Activated CD8-positive, alpha-beta T cell treated with anti-CD3 and anti-CD28 coated beads, Interleukin-2, amount 10 ng/mL, durations not matched to agents 7 days and 5 days (primary cell): ENCODE measurements at places on chromosomes 16 and 17.

- no peak for DNase-seq
Measured at GRCh38 chr17:49123061-49123460, 9.5 kb upstream of the B4GALNT2 start.

GRCh38 chr16:3460121-3460520, 16.6 kb downstream of the NAA60 start:
- no peak for DNase-seq

GRCh38 chr17:77666462-77666861, 292.0 kb upstream of the TNRC6C start:
- DNase-seq, result peak; percentile 41

- DNase-seq, result no peak
Measured at GRCh38 chr16:81514041-81514559, 69.5 kb downstream of the CMIP start.

DNA sequence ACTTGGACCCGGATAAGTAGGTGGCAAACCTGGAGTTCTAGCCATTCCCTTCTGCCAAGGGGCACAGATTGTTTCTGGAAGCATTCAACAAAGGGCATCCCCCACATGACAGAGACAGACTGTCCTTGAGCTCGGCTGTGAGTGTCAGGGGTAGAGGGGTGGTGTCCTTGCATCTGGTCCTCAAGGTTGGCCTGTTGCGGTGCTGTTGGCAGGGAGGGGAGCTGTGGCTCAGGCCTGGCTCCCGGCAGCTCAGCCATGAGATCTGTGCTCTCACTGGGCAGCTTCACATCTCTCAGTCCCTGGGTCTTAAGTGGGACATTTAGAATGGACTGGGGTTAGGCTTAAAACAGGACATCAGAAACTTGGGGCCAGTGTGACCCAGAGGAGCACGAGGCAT, 20.4 kb downstream of the CCDC182 start:
- DNase-seq, result no peak

DNA sequence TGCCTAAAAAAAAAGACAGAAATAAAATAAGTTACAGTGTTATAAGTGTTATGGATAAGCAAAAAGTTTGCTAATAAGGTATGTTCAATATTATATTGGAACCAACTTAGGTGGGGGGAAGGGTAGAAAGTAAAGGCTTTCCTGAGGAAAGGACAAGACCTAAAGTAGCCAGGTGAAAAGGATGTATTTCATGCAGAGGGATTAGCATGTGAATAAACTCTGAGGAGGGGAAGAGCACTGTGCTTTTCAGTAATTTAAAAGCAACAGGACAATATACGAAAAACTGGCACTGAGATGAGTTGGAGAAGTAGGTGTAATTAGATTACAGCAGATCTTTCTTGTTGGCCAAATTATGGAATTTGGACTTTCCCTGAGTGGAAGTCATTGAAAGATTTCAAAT, 7.6 kb downstream of the TOP2A start:
- DNase-seq, result no peak

DNA sequence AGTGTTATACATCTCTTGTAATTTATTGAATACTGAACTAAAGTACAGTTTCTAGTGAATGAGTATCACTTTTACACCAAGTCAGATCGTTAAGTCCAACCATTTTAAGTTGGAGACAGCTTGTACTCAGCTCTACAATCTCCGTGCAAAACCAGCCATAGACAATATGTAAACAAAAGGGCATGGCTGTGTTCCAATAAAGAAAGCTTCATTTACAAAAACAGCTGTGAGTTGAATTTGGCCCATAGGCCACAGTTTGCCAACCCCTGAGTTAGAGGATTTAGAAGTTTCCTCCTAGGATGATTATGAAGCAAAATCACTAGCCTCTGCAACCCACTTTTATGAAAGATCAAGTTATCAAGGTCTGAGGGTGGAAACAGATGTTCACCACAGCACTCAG, 105.7 kb upstream of the RCVRN start:
- DNase-seq, result no peak

GRCh38 chr17:59349178-59349577, 17.7 kb downstream of the YPEL2 start:
- DNase-seq, result no peak

GRCh38 chr16:14004031-14004728, 66.9 kb upstream of the MRTFB start:
- DNase-seq, result no peak

DNA sequence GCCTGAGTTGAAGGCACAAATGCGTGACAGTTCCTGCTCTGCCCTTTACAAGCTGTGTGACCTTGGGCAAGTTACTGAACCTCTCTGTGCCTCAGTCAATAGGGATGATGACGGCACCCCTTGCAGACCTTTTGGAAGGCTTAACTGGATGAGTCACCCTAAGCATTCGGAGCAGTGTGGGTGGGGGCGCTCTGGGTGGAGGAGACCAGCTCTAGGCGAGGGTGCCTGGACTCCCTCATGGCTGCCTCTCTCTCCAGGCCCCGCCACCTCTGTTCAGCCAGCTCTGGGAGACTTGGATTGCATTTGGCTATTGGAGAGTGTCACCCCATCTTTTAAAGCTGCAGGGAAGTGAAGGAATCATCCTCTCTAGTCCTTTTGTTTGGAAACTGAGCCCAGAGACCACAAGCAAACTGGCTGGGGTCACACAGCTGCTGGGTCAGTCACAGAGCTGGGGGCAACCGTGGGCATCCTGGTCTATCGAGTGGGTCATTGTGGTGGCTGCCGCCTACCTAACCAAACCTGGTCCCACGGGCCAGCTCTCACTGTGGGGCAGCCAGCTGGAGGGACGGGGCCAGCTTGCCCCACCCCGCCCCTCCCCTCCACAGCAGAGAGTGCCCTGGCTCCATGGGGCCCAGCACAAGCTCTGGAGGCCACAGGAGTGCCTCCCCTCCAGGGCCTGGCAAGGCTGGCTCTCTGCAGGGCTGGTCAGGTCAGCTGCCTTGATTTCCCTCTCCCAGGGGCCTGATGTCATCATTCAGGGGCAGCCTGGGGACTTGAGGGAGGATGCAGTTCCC, 20.2 kb upstream of the GSE1 start:
- no peak for DNase-seq

- DNase-seq, result no peak
Measured at GRCh38 chr16:16184594-16184993, 38.7 kb downstream of the ABCC6 start.

DNA sequence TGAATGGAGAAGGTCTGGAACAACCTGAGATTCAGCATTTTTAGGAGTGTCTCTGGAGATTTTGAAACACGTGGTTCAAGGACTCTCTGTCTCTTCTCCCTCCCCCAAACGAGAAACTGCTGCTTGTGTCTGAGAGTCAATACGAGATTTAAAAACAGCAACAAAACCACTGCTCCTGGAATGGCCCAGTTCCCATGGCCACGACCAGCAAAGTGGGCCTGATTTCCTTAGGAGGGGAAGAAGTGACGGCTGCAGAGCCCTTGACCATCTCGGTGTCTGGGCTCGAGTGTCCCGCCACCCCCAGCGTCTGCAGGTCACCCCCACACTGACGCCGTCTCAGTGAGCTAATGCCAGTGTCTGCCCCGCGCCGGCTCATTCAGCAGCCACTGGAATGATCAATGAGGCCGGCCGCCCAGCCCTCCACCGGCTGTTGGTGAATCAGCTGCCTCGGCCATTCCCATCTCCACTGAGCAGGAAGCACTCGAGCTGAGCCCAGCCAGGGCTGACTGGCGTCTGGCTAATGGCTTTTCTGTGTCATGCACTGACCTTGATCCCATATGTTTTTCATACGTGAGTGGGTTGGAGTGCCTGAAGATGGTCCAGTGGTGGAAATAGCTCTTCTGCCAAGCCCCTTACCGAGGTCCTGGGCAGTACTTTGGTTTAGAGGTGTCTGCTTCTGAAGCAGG, 151.8 kb downstream of the PITPNC1 start:
- no peak for DNase-seq
